ENCODE measurements at places on chromosomes 4 and X.
A peak's percentile ranks its signal among the peaks of the same experiment; 100 is the strongest.

DNA sequence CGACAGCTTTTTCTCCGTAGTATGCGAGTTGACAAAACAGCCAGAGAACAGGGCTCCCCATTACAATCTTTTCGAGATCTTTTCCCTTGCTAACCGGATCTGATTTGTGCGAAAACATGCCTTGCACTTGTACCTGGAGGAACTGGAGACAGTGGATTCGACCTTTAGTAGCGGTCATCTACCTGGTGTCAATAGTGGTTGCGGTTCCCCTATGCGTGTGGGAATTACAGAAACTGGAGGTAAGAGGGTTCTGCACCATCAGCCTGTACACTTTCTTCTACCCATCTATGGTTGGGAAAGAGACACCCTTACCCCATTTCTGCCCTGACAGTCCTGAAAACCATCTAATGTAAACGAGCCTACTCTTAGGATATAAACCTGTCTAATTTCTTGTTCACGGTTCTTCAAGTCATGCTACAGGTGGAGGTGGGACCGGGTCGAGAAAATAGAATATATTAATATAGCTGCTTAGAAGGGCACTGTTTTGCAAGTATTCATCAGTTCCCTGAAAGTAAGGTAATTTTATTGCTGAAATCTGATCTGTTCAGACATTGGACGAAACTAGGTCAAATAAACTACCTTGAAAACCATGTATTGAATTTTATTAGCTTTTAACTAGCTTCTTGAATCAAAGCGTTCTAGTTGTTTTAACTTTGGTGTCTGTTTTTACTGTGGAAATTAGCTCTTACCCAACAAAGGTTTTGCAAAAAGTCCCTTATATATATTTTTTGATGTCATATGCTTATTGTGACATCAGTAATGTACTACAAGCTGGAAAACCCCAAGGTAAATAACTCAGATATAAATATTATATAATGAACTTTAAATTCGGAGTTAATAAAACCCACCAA, 869 bp downstream of the TMEM184C start:
- DNase-seq, result no peak

DNA sequence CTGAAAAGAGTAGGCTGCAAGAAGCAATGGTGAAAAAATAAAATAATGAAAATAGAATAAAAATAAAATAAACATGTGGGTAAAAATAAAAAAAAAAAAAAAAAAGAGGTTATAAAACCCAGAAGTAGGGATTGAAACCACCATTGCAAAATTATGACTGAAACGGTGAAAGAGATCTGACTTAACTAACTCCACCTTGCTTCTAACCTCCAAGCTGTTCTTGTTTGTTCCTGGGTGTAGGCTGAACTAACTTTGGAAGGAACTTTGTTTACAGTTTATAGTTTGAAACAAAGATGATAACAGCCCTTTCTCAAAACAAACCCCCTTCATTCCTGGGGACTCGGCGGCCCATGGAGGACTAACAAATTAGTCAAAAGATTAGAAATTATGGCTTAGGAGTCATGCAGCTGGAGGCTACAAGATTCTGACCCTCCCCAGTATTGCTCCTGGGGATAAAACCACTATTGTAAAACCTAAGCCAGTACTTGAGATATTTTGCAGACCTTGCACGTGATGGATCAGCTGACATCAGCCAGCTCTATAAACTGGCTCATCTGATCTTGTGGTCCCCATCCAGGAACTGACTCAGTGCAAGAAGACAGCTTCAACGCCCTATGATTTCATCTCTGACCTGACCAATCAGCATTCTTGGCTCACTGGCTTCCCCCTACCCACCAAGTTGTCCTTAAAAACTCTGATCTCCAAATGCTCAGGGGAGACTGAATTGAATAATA, 30.4 kb downstream of the DDX60L start:
- DNase-seq, result no peak

GRCh38 chr4:170243662-170244288, 154.0 kb upstream of the AADAT start:
- no peak for DNase-seq

DNA sequence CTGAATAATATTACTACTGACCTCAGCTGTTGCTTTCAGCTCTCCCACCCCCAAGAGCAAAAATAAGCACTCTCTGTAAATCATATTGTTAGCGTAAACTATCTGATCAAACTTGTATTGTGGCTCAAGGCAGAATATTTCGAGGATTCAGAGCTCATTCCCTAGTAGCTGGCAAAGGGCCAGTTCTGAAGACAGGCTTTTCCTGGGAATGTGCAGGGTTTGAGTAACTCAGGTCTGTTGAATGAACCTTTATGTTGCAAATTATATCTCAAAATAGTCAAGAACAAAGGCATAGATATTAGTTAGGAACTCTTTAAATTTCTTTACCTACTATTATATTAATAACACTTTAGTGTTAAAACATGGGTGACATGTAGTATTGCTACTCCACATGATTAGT, 454.9 kb downstream of the CCSER1 start:
- no peak for DNase-seq

DNA sequence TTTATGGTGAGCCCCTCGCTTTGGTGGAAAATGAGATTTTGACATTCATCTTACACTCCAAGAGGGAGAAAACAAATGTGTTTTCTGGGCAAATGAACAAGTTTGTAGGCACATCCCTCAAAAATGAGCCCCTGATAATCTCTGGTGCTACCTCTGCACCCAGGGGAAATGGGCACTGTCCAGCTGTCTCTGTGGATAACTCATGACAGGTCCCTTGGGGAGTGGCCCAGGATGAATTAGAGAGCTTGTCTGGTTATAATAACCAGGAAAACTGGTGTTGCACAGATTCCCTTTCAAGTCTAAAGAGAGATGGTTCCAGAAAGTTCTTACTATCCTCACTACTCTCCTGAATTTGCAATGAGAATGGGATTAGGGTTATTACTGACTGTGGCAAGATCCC, 7.5 kb downstream of the RASL11B start:
- no peak for DNase-seq

DNA sequence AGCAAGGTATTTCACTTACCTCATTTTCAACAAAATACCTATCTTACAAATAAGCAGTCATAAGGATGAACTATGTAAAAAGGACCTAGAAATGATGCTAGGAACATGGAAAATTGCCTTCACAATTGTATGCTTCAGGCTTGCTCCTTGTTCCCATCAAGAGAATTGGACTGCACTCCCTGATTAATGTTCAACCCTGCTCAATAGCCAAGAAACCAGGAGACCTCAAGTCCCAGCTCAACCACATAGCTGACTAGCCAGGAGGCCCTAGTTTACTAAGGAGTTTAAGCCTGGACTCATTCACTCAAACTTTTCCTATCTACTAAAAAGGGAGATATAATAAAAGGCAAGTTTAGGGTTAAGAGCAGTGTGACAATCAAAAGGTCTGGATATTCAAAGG, 146.6 kb upstream of the DGKK start:
- no peak for DNase-seq

DNA sequence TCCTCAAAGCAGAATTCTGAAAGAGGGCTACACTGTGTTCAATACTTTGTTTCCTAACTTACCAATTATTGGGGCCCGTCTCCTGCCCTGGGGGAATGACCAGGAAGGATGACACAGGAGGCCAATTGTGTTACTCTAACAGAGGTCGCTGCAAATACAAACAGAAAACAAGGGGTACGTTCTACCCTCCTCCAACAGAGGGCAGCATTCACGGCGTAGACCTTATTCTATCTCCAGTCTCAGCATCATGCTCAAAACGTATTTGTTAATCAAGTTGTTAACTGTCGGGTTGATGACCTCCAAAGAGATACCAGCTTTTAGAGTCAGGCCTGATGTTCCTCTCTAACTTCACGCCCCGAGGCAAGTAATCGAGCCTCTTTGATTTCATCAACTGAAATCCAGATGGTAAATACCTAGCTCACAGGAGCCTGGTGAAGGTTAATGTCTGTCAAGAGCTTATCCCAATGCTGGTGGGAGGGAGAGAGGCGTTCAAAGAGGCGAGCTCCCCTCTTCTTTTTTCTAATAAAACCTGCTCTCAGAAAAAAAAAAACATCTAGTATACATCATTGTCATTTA, 181.0 kb upstream of the KCNIP4 start:
- no peak for DNase-seq

DNA sequence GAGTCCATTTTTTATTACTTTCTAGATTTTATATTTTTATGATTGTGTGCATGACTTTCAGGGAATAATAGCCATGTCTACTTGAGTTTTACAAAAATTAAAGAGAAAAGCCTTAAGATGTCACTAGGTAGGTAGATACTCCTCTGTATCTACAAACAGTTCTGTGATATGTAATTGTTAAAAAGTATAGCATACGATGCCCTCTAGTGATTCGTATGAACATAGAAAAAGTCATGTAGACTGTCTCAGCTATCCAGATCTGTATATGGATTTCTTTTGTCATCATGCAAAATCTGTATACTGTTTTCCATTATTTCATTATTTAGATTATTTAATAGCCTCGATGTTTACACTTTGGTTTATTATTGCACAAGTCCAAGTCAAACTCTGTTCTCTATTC, 856.6 kb downstream of the CENPC start:
- DNase-seq, result no peak

- DNase-seq, result no peak
These were observed 53.0 kb downstream of the MID1IP1 start for GRCh38 chrX:38854305-38854704.

- DNase-seq, result no peak
These were observed 4.8 kb downstream of the SOWAHD start for GRCh38 chrX:119763181-119763580.

DNA sequence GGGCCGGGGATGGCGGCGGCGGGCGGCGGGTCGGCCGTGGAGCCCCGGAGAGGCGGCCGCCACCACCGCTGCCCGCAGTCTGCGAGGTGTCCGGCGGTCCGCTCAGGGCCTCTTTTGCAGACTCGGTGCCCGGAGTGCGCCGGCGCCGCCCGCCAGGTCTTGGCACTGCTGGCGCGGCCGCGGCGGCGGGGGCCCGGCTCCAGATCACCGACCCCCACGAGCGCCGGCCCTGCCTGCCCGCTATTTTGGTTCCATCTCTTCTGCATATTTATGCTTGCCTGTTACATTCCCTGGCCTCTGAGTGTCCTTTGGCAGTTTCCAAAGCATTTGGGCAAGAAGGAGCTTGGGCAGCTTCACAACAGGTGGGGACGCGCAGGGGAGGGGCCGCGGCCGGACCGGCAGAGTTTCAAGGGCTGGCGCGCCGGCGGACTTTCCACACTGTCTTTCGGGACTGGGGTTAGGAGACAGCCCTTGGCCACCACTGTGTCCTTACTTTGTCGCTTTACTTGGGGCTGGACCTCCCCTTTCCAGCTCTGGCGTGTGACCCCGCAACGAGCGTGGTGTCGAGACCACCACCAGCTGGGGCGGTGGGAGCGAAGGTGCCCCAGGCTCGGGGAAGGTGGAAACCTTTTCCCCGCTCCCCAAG, 668 bp upstream of the TAPT1 start:
- peak; percentile 27 for DNase-seq

- DNase-seq, result no peak
These were observed 14.8 kb downstream of the AMTN start for GRCh38 chr4:70533211-70533610.

- no peak for DNase-seq
These were observed 249.2 kb upstream of the RPS6KA3 start for GRCh38 chrX:20515841-20516461.

DNA sequence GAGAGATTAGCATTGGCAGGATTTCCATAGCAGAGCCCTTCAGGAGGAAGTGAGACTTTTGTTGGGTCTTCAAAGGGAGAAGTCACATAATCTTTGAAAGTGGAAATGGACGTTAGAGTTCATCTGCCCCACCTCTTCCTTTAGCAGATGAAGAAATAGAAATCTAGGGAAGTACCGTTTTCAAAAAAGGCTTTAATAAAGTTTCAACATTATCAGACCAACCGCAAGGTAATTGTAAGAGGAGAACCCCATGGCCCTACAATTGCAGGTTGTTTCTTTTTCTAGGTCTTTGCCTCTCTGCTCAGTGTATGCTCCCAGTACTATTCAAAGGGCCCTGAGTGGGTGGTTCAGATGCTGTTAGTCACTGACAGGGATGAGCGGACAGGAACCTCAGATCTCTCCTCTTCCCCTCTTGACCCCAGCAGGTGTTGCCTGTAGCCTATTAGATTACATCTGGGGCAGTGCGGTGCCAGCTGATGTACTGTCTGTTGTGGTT, 48.6 kb upstream of the AP1S2 start:
- no peak for DNase-seq

DNA sequence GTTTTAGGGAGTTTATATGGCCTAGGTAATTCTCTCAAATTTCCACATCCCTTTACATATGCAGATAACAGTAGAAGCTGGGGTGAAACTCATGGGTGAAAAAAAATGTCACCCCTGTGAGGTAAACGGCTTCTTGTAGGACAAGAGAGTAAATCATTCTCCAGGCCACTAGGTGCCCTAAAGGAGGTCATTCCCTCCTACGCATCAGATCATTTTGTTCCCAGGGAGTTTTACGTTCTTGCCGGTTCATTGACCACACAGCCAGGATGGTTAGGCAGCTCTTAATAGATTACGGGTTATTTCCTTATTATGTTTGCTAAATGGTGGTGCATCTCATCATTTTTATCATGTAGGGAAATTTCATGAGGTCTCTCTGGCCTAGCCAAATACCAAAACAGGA, 225.8 kb upstream of the NOCT start:
- DNase-seq, result no peak

DNA sequence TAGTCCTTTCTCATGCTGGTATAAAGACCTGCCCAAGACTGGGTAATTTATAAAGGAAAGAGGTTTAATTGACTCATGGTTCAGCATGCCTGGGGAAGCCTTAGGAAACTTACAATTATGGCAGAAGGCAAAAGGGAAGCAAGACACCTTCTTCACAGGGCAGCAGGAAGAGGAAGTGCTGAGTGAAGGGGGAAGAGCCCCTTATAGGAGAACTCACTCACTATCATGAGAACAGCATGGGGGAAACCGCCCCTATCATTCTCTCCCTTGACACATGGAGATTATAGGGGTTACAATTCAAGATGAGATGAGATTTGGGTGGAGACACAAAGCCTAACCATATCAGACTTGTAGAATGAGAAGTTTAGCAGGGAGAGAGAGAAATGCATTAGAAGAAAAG, 373.3 kb upstream of the DIAPH2 start:
- DNase-seq, result no peak

DNA sequence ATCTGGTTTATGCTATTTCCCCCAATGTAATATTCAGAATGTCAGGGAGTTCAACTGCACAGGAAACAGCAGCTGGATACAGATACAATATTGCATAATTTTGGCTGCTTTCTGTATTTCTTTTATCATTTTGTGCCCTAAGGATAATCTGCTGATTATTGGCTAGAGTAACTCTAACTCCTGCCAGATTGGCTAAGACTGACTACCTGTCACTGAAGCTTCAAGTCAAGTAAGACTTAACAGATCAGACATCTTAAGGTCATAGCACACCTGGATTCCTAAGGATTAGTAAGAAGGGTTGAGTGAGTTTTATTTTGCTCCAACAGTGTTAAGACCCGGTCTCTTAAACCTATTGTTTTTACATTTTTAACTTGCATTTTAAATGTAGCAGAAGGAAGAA, 136.8 kb downstream of the KLF8 start:
- DNase-seq, result no peak

- no peak for DNase-seq
These were observed 39.1 kb upstream of the UCP1 start for GRCh38 chr4:140607852-140608251.

DNA sequence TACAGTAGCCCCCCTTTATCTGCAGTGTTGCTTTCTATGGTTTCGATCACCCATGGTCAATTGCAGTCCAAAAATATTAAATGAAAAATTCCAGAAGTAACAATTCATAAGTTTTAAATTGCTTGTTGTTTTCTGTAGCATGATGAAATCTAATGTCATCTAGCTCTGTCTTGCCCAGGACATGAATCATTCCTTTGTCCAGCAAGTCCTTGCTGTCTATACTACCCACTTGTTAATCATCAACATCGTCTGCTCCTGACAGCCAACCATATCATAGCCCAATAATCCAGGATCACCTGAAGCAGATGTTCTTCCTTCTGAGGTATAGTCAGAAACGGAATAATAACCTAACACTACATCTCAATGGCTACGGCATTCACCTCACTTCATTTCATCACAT, 79.8 kb downstream of the ADAMTS3 start:
- no peak for DNase-seq
